Activated naive CD4-positive, alpha-beta T cell treated with anti-CD3 and anti-CD28 coated beads for 36 hours (primary cell): ENCODE measurements at places on chromosomes 6 and 20.
A peak's percentile ranks its signal among the peaks of the same experiment; 100 is the strongest.

GRCh38 chr20:48721324-48722001, 106.3 kb downstream of the PREX1 start:
- no peak for DNase-seq

- peak; percentile 29 for DNase-seq
Measured at GRCh38 chr6:121651420-121651819, 216.0 kb downstream of the GJA1 start.

DNA sequence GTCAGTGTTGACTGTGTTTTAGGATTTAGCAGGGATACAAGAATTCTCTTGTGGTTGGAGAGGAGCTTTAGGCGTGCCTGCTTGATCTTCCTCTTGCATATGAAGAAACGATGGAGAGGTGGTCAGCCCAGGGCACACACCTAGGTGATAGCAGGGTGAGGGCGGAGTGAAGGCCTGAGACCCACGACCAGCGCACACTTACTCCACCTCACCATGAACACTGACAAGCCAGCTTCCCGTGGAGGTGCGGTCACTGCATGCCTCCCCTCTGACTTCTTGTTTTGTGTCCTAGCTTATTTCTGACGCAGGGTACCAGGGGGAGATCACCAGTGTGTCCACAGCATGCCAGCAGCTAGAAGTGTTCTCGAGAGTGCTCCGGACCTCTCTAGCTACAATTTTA, 8.1 kb downstream of the NELFCD start:
- no peak for DNase-seq

DNA sequence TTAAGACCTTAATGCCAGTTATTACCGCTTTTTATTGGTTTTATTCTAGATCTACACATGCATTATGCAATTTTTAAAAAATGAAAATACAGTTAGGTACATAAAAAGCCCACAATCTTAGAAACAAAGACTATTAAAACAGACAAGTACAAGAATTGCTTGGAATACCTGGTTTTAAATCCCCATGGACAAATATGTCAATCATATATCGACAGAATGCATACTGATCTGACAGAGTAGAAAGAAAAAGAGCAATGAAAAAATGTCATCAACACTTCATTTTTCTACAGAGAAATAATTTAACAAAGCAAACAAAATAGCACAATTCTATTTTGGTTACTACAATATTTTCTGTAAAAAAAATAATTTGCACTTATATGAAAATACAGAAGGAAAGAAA, 139.7 kb downstream of the TRDN start:
- DNase-seq: no peak

GRCh38 chr6:146827216-146827928, 228.6 kb downstream of the ADGB start:
- DNase-seq: no peak

GRCh38 chr20:45419188-45420091, 3.5 kb downstream of the PIGT start:
- DNase-seq: no peak

DNA sequence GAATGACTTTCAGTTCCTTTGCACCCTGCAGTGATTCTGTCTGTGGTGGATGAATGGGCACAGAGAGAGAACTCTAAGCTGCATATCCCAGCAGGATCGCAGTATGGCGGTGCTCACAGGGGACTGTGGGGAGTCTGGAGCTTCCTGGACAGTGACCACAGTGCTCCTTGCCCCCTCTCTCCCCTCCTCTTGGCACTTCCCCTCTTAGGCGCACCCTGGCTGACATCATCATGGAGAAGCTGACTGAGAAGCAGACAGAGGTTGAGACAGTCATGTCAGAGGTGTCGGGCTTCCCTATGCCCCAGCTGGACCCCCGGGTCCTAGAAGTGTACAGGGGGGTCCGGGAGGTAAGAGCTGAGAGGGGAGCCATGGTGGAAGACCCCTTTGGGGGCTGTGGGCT, 8.6 kb downstream of the BYSL start:
- DNase-seq: no peak

DNA sequence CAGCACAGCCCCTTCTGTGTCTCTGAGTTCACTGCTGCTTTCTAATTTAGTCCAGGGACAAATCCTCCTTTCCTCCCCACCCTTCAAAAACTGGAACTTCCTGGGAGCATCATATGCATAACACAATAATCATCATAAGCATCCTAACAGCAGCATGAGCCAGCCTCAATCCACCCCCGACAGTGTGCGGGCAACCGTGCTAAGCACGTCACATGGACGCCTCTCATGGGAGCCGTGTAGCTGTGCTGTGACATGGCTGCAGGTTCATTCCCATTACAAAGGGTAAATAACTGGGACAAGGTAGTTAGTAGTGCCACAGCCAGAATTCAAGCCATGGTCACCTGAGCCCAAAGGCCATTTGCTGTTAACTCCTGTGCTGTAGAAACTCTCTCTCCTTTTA, 24.5 kb upstream of the ULBP3 start:
- no peak for DNase-seq

DNA sequence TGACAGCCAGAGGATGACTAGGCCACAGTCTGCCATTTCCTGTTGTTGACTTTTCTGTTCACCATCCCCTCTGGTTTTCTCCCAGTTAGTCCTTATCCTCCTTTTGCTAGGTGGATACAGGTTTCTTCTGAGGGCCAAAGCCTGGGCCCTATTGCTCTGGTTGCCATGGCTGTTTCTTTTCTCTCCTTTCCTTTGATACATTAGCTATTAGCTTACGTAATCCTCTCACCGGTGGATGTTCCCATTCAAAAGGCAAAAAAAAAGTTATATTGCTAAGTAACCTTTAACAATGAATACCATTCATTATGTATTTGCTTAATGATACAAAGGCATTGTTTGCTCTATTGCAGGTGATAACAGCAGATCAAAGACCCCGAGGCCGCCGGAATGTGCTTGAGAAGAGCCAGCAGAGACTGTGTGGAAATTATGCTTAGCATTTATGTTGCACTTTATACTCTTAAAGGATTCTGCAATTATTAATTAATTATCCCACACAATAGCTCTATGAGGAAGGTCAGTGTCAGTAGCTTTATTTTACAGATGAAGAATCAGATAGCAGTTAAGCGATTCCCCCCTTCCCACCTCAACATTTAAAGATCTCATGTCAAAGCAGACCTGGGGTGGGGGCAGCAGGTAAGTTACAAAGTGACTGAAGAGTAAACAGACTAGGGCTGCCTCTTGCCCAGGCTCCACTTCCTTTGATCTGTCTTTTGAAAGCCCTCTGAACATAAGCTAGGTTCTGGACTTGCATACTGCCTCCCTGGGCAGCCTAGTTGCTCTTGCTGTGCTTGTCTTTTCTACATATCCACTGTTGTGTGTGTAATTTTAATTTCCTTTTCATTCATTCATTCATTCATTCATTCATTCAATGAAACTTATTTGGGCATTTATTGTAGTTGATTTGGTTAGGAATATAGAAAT, 14.5 kb upstream of the TFB1M start:
- DNase-seq: no peak

- DNase-seq: no peak
Measured at GRCh38 chr6:53879608-53880007, 84.8 kb downstream of the LRRC1 start.

GRCh38 chr20:3311623-3312022, 72.6 kb upstream of the SLC4A11 start:
- DNase-seq: no peak

DNA sequence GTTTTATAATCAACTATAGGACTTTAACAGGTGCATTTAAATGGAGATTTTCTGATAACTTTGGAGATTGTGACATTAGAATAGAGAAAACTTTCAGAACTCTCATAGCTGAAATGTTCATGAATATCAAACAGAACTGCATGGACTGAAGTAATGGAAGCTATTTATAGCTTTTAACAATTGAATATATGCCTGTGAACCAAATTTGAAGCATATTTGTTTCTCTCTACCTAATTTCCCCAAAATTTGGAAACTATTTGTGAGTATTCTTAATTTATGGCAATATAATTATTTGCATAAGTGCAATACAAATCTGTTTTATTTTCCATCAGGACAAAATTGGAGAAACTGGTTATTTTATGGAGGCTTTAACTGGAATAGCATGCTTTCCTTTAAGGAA, 96.6 kb downstream of the PLG start:
- no peak for DNase-seq

DNA sequence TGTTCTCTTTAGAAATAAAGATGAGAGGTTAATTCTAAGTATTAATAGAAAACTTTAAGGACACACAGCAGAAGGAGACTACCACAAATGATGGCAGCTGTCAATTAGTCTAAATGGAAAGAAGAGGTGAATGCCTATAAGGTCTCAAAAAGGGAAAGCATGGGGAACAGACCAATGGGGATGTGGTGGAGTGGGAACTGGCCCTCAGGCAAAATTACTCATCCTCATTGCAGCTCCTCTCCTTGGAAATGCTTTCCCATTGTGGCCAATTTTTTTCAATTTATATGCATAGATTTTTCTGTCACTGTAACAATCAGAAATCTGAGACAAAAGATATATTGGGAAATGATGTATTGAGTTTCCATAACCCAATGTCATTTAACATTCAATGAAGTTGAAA, 222.9 kb upstream of the DEFB112 start:
- no peak for DNase-seq

DNA sequence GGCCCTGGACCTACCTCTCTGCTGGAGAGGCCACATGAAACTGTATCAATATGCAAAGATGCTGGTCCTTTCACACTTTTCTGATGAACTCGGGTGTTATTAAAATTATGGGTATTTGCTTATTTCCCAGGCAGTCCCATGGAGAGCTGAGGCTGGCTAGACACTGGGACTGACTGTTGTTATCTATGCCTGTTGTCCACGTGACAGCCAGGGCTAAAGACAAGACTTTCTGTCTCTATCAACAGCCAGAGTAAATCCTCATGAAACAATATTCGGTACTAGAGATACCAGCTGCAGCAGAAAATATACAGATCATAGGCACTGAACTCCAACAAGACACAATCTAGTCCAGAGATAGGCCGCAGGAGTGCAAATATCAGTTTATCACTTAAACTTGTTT, 236.4 kb downstream of the FOXA2 start:
- DNase-seq: no peak

DNA sequence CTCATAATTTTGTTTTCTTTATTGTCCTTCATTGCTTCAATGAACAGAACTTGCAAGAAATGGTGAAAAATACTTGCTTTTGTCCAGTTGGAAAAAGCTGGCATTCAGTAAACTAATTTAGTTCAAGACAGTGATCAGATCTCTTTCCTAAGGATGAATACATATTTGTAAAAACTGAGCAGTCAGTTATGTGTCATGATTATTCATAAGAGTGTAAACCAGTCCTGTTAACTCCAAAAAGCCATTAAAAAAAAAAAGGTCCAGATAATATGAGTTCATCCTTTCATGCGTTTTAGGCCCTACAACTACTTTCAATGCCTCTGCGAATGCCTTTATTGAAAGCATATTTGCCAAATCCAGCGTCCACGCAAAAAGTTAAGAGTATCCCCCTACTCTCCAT, 609 bp downstream of the PGM3 start:
- no peak for DNase-seq

GRCh38 chr20:17137692-17138091, 89.1 kb upstream of the PCSK2 start:
- DNase-seq: no peak

DNA sequence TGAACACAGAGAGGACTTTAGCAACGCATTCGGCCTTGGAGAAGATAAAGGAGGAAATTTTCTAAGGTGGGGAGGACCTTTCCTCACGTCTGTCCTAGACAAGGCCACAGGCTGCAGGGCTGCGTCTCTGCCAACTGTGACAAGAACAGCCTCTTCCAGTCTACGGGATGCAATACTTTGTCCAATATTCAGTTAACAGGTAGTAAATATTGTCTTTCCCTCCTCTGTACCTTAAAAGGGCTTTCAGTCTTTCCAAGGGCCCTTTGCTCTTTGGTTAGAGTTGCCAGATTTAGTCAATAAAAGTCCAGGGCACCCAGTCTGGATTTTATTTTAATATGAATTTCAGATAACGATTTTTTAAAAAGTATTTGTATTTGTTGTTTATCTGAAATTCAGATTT, 78.2 kb downstream of the ELOVL4 start:
- DNase-seq: no peak

- peak; percentile 25 for DNase-seq
Measured at GRCh38 chr20:57693002-57693582, 16.7 kb downstream of the PMEPA1 start.

DNA sequence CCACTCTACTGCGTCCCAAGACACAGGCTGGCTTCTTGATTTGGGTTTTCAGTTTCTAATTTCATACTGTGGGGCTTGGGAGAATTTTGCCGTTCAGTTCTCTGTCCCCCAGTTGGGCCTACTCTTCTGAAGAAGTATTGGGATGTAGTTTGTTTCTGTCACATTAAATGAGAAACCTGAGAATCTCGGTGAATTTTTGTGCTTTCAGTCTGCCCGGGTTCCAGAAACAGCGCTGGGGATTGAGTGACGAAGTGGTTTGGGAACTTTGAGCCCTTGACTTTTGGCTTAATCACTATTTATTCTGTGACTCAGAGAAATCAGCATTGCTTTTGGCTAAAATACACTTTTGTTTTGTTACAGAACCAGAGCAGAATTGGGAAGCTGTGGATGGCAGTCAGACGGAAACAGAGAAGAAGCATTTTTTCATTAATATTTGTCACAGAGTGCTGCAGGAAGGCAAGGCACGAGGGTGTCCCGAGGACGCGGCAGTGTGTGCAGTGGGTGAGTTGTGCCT, 74.0 kb downstream of the IGF2R start:
- DNase-seq: no peak

DNA sequence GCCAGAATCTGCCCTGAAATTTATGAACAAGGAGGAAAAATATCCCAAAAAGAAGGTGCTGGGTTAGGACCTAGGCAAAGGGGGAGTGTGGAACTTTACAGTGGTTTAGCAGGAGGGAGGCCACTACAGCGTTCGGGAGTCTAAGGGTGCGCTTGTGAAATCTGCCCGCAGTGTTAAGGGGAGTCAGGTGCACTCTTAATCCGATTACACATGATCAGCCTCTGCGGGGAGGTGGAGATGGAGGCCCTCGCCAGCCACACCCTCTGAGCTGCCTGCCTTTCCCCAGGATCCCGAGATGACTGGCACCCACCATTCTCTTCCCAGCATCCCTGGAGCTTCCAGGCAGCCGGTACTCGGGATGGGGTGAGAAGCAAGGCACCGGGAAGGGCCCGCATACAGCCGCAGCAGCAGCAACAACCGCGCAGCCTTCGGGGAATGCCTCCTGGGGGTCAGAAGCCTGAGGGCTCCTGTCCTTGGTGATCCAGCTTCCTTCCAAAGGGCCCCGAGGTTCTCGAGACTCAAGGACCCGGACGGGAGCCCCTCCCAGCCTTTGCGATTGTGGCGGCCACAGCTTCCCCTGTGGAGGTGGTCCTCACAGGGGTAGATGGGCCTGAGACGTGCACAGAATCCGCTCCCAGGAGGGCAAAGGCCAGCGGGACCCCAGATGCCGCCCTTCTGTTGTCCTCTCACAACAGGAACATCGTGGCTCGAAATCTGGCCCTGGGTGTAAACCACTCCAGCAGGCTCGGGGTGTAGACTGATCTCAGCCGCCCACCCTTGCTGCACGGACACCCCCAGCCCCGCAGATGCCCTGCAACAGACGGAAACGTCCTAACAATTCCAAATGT, 57.3 kb upstream of the CST7 start:
- no peak for DNase-seq

DNA sequence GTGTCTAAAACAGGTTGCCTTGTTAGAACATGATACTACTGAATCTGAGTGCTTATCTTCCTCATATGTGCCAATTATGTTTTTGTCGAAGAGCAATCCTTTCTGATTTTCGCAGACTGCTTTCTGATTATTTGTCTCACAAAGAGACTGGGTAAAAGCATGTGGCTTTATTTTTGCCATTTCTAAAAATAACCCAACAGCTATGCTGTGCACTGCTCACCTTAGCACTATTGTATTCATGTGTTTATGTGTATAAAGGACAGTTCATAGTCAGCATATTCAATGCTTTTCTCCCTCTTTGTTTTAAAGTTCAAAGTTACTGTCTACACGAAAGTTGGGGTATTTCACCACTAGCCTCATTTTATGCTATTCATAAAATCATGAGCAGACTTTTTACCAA, 127.0 kb downstream of the SGK1 start:
- no peak for DNase-seq
